Amniotic stem cell (primary cell): ENCODE measurements at places on chromosomes 12 and 14.
A peak's percentile ranks its signal among the peaks of the same experiment; 100 is the strongest.

GRCh38 chr14:21231020-21231652, 38.1 kb downstream of the HNRNPC start:
- no peak for DNase-seq

DNA sequence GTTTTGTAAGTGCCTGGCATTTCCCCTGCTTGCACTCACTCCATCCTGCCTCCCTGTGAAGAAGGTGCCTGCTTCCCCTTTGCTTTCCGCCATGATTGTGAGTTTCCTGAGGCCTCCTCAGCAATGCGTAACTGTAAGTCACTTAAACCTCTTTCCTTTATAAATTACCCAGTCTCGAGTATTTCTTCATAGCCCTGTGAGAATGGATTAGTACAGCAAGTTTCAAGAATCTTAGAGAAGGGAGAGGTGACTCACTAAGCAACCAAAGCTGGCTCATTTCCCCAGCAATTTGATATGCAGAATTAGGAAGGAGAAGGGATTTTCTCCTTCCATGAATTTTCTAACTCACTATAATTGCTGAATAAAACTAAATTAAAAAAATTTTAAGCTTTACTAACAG, 251.0 kb upstream of the FOXG1 start:
- peak; percentile 79 for DNase-seq

DNA sequence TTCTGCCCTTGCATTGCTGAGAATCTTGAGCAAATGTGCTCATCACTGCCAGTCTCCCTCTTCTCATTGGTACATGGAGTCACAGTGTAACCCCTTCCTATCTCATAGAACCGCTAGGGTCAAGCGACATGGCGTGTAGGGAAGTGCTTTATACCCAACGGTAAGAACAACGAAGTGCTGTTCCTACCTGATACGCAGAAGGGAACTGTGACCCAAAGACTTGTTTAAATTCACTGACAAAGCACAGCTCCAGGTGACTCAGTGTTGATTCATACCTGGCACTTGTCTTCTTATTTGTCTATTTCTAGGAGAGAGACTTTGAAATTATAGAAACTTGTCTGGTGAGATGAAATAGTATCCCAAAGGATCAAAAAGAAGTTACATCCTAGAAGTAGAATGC, 53.7 kb downstream of the FBXL14 start:
- no peak for DNase-seq

DNA sequence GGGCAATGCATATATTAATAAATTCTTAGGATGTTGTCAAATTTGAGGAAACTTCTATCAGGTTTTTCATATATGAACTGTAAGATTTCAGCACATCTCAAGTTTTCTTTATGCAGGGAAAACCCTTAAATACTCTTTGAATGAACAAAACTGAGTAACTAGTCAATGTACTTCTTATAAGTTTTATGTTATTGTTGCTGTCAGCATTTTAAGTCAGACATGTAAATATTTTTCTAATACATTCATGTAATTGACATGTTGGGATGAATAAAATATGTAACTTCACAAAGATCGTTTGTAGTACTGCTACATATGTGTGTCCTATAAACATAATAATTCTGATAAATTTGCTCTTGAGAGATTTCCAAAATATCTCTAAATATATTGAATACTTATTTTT, 109.6 kb downstream of the BMP4 start:
- no peak for DNase-seq

DNA sequence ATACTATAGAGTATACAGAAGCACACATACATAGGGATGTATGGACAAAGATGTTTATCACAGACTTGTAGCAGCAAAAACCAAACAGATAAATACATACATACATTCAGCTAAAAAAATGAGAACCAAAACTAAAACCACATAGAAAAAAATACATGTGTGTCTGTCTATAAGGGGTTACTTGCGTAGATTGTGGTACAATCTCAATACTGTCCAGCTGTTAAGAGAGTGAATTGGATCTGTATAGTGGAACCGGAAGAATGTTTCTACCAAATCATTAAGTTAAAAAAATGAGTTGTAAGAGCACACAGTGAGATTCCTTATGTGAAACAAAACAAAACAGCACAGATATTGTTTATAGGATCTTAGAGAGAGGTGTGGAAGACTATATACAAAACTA, 44.2 kb upstream of the DCD start:
- no peak for DNase-seq

- no peak for DNase-seq
These were observed 77.6 kb upstream of the FUT8 start for GRCh38 chr14:65334765-65335410.
